Ovary (tissue), 10 donors: ENCODE measurements at places on chromosomes 7 and 10.
A peak's percentile ranks its signal among the peaks of the same experiment; 100 is the strongest.

GRCh38 chr7:19116121-19117090, 1.0 kb downstream of the TWIST1 start:
- peak; percentile 26 for DNase-seq

GRCh38 chr10:21535494-21535965, 1.5 kb downstream of the MLLT10 start:
- no peak for DNase-seq

DNA sequence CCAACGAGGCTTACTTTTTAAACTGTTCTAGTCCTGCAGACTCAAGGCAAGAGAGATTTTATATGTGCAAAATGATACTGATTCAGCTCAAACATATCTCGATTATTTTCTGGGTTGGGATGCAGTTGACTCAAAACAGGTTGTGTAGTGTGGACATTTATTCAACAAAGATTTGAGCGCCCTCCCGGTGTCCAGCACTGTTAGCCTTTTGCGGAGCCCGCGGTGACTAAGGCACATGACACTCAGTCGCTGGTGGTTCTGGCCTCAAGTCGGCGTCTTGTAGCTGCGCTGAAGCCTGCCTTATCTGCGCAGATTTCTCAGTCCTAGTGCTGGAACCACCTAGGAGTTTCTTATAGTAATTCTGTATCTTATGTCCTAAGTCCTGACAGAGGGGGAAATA, 938 bp upstream of the CADPS2 start:
- DNase-seq, result peak; percentile 35

DNA sequence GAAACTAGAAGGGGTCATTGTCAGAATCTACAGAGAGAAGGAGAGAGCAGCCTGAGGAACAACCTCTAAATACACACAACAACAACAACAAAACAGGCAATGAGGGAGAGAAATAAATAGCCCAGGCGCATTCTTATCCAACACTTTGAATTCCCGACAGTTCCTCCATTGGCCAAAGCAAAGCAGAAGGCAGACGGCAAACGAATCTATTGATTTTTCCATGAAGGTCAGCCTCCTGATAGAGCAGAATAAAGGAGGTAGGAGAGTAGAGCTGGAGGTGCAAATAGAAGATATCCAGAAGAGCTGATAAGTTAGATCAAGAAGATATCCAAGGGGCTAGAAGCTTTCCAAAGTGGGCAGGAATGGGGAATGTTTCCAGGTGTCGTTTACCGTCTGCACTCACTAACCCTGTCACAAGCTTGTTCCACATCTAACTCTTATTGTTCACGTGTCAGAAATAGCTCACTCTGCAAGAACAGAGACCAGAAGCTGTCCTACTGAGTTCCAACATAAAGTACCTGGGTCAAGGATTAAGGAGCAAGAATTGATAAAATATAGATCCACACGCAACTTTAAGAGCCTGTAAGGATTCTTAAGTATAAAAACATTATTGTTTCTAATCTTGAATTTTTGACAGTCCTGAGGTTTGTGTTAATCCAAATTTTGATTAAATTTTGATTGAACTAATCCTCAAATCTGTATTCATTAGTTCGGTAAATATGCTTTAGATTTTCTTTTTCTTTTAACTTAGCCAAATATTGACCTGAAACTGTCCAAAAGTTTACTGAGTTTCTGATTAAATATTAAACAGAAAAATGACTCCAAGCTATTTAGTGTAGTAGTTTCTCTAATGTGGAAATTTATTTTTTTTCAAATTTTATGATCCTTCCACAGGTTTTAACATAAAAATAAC, 45.7 kb downstream of the PTN start:
- no peak for DNase-seq

DNA sequence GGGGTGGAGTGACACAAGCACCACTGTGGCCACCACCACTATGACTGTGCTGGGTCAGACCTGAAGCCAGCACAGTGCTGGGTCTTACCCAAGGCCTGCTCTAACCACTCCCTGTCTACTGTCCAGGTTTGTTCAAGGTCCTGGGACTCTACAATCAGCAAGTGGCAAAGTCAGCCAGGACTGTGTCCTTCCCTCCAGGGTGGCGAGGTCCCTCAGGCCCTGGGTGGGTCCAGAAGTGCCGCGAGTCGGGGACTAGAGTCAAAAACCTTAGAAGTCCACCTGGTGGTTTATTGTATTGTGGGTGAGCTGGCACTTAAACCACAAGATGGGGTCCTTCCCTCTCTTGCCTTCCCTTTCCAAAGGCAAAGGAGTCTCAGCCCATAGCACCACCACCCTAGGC, 30.8 kb upstream of the AGR3 start:
- no peak for DNase-seq
